ENCODE measurements at places on chromosomes 6 and 20.

- no peak for DNase-seq
Measured at GRCh38 chr20:23122321-23122720, 36.2 kb upstream of the CD93 start.

DNA sequence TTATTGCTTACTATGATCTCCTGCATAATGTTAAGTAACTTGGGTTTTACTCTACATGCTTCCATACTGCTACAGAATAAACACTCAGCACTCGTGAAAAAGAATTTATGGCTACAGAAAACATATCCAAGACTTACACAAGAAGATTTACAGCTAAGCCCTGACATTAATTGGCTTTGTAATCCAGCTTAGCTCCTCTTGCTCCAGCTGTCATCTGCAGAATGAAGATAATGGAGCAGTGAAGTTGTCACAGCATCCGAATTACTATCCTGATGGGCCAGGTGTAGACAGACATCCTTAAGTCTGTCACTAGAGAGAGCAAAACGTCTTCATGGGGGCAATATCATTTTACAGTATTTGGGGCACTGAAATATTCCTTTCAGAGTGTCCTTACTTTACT lies 155.3 kb downstream of the PRKN start:
- DNase-seq: no peak

DNA sequence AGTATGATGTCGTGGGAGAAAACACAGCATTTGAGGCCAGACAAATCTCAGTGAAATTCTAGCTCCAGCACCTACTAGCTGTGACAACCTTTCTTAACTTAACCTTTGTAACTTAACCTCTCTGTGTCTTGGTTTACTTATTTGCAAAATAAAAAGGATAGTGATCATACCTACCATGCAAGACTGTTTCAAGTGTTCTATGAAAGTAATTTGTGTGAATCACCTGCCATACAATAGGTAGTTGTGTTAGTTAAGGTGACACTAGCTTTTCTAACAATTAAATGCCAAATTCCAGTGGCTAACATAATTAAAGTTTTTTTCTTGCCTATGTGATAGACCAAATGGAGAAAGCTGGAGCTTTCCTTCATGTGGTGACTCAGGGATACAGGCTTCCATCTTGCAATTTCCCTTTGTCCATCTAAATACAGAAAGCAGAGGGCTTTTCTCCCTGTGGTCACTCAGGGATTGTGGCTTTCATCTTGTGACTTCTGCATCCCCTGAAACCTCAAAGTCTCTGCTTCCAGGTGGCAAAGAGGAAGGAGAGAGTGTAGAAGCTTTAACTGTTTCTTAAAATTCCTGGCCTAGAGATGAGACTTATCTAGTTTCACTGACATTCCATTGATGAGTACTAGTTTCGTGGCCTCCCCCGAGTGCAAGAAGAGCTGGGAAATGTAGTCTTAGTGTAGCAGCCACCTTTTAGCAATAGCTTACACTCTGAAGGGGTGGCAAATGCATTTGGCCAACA lies 311.4 kb downstream of the CLIC5 start:
- DNase-seq: no peak

DNA sequence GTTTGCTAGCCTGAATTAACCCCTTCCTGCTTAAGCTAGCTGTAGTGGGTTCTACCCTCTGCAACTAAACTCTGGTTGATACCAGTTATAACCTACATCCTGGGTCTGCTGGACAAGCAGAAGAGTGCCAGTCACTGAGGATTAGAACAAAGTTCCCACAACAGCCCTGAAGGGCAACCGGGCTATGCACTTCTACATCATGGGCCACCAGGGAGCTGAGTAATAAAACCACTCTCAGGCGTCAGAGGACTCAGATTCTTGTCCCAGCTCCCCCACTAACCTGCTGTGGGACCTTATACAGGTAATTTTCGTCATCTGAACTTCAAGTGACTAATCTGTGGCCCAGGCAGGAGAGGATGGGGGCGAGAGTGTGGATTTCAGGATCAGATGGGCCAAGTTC lies 56.8 kb downstream of the EYA2 start:
- DNase-seq: no peak

DNA sequence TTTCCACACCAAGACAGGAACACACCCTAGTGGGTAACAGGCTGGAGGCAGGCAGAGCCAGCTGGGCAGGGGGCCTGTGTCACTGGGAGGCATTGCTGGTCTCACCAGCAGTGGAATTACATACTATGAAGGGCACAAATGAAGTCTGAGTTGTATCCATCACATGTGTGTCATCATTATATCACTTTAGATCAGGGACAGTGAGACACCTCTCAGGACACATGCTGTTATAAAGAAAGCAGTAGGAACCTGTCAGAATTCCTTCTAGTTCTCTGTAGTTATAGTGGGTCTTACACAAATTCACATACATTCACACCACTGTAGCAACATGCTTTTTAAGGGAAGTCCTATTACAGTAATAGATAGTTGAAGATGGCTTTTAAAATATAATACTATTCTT lies 63.5 kb upstream of the FYN start:
- DNase-seq: no peak

GRCh38 chr6:169093066-169093723 lies 160.5 kb downstream of the THBS2 start:
- DNase-seq: no peak

DNA sequence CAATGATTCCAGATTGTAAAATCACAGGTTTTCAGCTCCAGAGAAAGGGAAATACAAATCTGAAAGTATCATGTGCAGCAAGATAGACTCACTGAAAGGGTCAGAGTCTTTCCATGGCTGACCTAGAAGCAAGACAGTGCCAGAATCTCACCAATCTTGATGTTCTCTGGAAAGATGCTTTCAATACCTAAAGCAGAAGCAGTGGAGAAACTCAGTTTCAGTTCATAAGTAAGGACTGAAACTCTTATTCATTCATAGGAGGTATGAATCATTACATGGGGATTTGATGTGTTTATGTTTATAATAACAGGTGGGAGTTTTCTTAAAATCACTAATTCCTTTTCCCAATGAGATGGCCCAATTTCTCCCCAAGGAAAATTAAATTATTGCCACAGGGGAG lies 42.5 kb downstream of the SLC2A12 start:
- no peak for DNase-seq

DNA sequence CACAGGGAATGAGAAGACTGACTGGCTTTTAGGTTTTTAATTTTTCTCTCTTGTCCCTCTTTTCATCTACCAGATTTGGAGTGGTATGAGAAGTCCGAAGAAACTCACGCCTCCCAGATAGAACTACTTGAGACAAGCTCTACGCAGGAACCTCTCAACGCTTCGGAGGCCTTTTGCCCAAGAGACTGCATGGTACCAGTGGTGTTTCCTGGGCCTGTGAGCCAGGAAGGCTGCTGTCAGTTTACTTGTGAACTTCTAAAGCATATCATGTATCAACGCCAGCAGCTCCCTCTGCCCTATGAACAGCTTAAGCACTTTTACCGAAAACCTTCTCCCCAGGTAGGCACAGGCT lies 644 bp downstream of the MAD2L1BP start:
- no peak for DNase-seq

GRCh38 chr6:48475275-48475674 lies 364.3 kb upstream of the PTCHD4 start:
- no peak for DNase-seq

DNA sequence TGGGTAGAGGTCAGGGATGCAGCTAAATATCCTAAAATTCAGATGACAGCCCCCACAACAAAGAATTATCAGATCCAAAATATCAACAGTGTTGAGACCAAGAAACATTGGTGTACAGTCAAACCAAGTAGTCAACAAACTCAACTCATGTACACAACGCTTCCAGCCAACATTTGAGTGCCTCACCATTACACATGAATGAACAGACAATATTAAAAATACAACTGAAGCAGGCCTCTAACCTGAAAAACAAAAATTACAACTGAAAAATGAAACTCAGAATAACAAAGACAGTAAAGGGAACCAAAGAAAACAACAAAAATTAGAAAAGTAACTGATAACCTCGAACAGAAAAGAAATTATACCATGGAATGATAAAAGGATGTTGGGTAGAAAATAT lies 46.2 kb downstream of the HACE1 start:
- no peak for DNase-seq

- no peak for DNase-seq
Measured at GRCh38 chr6:166278579-166279392, 29.4 kb downstream of the PRR18 start.

- no peak for DNase-seq
Measured at GRCh38 chr6:25312703-25313102, 33.5 kb downstream of the CARMIL1 start.

DNA sequence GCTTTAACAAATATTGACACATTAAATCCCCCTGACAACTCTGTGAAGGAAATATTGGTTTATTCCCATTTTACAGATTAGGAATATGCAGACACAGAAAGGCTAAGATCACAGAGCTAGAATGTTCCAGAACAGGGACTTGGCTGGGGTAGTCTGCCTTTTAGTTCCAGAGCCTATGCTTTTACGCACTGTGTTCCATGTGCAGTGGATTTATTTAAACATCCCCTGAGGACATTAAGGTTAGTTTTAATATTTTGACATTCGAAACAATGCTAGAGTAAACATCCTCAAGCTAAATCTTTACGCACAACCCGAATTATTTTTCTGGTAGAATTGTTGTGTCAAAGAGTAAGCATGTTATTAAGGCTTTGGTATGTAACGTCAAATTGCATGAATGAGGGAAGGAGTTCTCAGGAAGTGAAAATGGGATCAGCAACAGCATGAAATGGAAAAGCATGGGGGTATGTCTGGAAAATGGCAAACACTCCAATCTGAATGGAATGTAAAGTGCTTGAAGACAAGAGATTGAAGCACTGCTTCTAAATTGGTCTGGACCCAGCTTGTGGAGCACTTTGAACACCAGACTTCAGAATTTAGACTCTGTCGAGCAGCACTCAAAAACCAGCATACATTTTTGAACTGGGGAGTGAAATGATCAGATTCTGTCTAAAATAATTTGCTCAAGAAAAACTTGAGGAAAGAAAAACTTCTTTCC lies 429.9 kb downstream of the CD83 start:
- no peak for DNase-seq

GRCh38 chr20:25047766-25048165 lies 10.2 kb downstream of the ACSS1 start:
- no peak for DNase-seq
